ENCODE measurements at places on chromosomes 5 and 9. TPM values are rescaled to one million over a fixed set of nuclear protein-coding genes. Genes with fewer than 3 reads are reported as not detected.

KCNN2 gene
- total RNA-seq, result 0.14 TPM

MARCHF11 gene
- total RNA-seq, result not detected

PDLIM7 gene
- total RNA-seq, result 82.0 TPM

FAXDC2 gene
- total RNA-seq, result 0.17 TPM

AQP3 gene
- total RNA-seq, result 24.4 TPM

TMEM171 gene
- total RNA-seq, result 4.6 TPM

PGM5 gene
- not detected for total RNA-seq

ANKRD33B gene
- total RNA-seq, result 8.0 TPM

PDE6A gene
- 0.30 TPM for total RNA-seq

EIF4E1B gene
- not detected for total RNA-seq

SPARC gene
- total RNA-seq, result 15.7 TPM

TMOD1 gene
- total RNA-seq, result 2.0 TPM

WHRN gene
- total RNA-seq, result 7.4 TPM

C1QTNF2 gene
- total RNA-seq, result 0.08 TPM

TRIM36 gene
- total RNA-seq, result 2.0 TPM

FGFR4 gene
- 22.8 TPM for total RNA-seq

SPAG8 gene
- 0.51 TPM for total RNA-seq

CCNJL gene
- total RNA-seq, result 11.3 TPM

ASS1 gene
- total RNA-seq, result 18.7 TPM

MRPL36 gene
- total RNA-seq, result 108 TPM

SLC46A2 gene
- total RNA-seq, result not detected

SELENOP gene
- 0.22 TPM for total RNA-seq

TTC1 gene
- 65.0 TPM for total RNA-seq

KIF4B gene
- 0.02 TPM for total RNA-seq

ADAMTS6 gene
- total RNA-seq, result 0.15 TPM

TMEM215 gene
- not detected for total RNA-seq

C9 gene
- not detected for total RNA-seq

PCDHA12 gene
- 2.8 TPM for total RNA-seq

APBA1 gene
- 0.15 TPM for total RNA-seq

GKAP1 gene
- total RNA-seq, result 4.4 TPM

CCIN gene
- not detected for total RNA-seq

ADGRD2 gene
- total RNA-seq, result not detected

IFNK gene
- total RNA-seq, result not detected

IL5 gene
- 0.47 TPM for total RNA-seq

STK32A gene
- total RNA-seq, result 0.30 TPM

TAF11L5 gene
- not detected for total RNA-seq

GPX8 gene
- 34.5 TPM for total RNA-seq

OR1J2 gene
- total RNA-seq, result not detected

SPINK1 gene
- total RNA-seq, result 0.98 TPM

PCDHB11 gene
- total RNA-seq, result not detected

TAF1L gene
- not detected for total RNA-seq

GABRA6 gene
- total RNA-seq, result not detected

MYO10 gene
- 48.0 TPM for total RNA-seq

C9orf153 gene
- 0.25 TPM for total RNA-seq

JAK2 gene
- total RNA-seq, result 5.3 TPM

GBGT1 gene
- total RNA-seq, result 0.95 TPM

All from A549 treated with dexamethasone at 1 μM for 4 hours (cell line).